ENCODE measurements at places on chromosomes 7 and 10. TPM values are rescaled to one million over a fixed set of nuclear protein-coding genes. Genes with fewer than 3 reads are reported as not detected.
A peak's percentile ranks its signal among the peaks of the same experiment; 100 is the strongest.

- H3K27ac ChIP-seq: no peak overlapping the region
- H3K4me3 ChIP-seq: no peak overlapping the region
- DNase-seq: no peak
- H3K4me1 ChIP-seq: no peaks in the 10 kb centered on the region
- no peaks in the 10 kb centered on the region for H3K36me3 ChIP-seq
Measured at GRCh38 chr7:106563466-106564150, 97.3 kb downstream of the CCDC71L start.

DNA sequence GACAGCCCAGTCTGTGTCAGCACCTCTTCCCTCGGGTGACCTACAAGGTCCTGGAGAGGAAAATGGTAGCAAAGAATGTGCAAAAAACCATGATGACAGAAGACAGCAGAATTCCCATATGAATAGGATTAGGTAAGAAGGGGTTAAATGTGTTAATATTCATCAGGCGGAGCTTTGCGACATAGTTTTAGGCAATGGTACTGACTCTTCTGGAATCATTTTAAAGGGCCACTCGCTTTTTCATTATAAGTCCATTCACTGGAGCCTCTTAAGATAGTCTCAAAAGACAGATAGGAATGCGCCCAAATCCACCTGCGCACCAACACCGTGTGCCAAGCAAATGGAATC lies 38.2 kb downstream of the DLG5 start:
- no peak for DNase-seq
- H3K36me3 ChIP-seq: no peaks in the 10 kb centered on the region
- H3K27me3 ChIP-seq: no peaks in the 10 kb centered on the region
- no peak overlapping the region for H3K4me3 ChIP-seq

The CYP2C19 gene
- not detected for total RNA-seq

The WNT16 gene
- not detected for total RNA-seq

GRCh38 chr7:17090751-17091150 lies 207.7 kb upstream of the AHR start:
- DNase-seq: no peak
- no peak overlapping the region for H3K27ac ChIP-seq
- no peaks in the 10 kb centered on the region for H3K27me3 ChIP-seq
- H3K4me1 ChIP-seq: no peaks in the 10 kb centered on the region

The PITRM1 gene
- total RNA-seq: 77.8 TPM

DNA sequence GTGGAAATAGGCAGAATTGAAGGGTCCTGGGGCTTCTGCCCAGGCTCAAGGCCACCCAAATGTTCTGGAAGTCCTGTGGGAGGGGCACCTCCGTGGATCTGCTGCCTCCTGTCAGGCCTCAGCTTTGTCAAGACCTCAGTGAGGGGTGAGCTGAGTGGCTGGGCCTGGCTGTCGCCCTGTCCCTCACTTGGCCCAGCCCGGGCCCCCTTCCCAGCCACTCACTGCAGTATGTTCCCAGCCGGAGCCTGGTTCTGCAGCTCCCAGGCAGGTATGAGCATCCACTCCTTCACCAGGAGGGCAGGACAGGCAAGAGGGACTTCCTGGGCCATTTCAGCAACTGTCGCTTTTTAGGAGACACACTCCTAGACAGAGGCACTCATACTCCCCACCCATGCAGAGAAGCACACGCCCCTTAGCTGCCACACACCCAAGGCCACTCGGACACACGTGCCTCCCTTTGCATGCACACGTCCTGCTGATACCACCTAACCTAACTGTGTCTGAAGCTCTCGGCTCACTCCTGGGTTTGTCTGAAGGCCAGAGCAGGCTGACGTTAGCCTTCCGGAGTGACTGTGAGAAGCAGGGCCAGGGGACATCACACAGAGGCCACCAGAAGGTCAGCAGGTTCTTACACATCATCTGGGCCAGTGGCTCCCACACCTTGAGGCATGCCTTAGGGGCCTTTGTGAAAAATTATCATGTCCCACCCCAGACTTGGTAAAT lies 72.2 kb upstream of the COL13A1 start:
- no peak overlapping the region for H3K4me3 ChIP-seq
- H3K4me1 ChIP-seq: no peaks in the 10 kb centered on the region
- H3K27me3 ChIP-seq: no peaks in the 10 kb centered on the region
- no peak overlapping the region for H3K27ac ChIP-seq
- DNase-seq: no peak
- no peaks in the 10 kb centered on the region for H3K36me3 ChIP-seq

The MSS51 gene
- total RNA-seq: 1.1 TPM

DNA sequence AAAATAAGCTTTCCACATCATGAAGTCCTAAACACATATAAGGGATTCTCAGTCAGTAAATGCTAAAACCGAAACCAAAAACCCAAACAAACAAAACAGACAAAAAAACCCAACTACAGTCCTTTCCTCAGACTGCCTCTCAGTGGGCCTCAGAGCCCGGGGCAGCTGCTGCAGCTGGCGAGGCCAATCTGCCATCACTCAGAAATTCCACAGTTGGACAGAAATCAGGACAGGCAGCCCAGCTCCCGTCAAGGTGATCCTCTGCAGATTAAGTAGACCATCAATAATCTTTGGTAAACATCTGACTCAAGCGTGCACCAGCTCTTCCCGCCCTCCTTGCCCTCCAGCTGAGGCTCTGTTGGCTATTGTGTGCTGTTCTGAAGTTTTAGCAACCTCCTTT lies 142.2 kb downstream of the ATXN7L1 start:
- H3K27me3 ChIP-seq: no peaks in the 10 kb centered on the region
- DNase-seq: no peak
- no peak overlapping the region for H3K27ac ChIP-seq
- no peaks in the 10 kb centered on the region for H3K4me1 ChIP-seq

GRCh38 chr7:33155811-33156210 lies 26.4 kb downstream of the BBS9 start:
- no peak overlapping the region for H3K4me3 ChIP-seq
- H3K36me3 ChIP-seq: peaks cover 4% of the 10 kb centered on the region
- no peak overlapping the region for H3K27ac ChIP-seq
- H3K27me3 ChIP-seq: no peaks in the 10 kb centered on the region
- H3K4me1 ChIP-seq: no peaks in the 10 kb centered on the region
- DNase-seq: no peak

DNA sequence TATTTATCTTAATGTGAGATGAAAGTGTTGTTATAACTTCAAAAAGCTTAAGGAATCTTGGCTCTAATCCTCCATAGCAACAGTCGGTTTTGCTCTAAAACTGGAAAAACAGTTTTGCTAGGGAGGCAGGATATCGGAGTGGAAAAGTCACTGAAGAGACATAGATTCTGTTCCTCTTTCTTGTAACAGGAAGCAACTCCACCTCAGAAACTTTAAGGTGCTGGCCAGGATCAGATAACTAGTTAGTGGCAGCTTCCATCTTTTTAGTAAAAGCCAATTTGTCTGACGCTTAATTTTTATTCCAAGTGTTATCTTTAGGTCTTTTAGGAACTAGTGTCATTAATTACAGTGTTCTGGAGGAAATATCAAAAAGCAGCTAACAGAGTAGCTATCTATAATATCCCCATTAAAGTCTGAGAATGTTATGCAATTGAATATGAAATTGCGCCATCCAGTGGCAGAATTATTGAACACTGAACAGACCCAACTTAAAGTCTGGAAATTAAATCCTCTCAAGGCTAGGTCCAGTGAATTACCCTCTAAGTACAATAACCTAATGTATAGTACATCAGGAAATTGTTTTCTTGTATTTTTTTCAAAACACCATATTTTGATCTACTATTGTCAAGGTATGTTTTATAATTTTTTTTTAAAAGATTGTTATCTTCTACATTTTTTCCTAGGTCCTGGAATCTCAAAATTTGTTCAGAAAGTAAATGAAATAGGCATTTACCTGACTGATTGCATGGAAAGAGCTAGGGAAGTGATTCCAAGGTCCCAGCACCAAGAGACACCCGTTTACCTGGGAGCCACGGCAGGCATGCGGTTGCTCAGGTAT lies 65.9 kb upstream of the CC2D2B start:
- H3K4me3 ChIP-seq: no peak overlapping the region
- no peaks in the 10 kb centered on the region for H3K27me3 ChIP-seq
- H3K27ac ChIP-seq: no peak overlapping the region
- no peaks in the 10 kb centered on the region for H3K36me3 ChIP-seq

GRCh38 chr7:45157286-45157652 lies 322 bp upstream of the RAMP3 start:
- H3K27ac ChIP-seq: no peak overlapping the region

The MUC12 gene
- 0.60 TPM for total RNA-seq

The AVPI1 gene
- total RNA-seq: 10.7 TPM

DNA sequence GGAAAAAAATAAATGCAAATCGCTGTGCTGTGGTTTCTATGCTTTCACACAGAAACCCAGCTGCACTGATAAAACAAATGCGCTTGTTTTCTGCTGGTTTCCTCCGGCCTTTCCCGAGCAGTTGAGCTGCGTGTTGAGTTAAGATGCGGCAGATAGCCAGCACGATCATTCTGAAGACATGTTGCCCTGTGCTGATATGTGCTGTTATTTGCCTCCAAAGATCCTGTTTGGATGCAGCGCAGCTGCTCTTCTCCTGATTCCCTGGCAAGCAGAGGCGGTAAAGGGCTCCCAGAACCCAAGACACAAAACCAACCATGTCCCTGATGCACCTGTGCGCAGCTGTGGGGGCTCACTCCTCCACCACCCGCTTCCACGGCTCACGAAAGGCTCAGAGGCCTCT lies 225.4 kb downstream of the PAXIP1 start:
- DNase-seq: no peak
- H3K4me1 ChIP-seq: no peaks in the 10 kb centered on the region
- H3K36me3 ChIP-seq: no peaks in the 10 kb centered on the region
- no peak overlapping the region for H3K27ac ChIP-seq

DNA sequence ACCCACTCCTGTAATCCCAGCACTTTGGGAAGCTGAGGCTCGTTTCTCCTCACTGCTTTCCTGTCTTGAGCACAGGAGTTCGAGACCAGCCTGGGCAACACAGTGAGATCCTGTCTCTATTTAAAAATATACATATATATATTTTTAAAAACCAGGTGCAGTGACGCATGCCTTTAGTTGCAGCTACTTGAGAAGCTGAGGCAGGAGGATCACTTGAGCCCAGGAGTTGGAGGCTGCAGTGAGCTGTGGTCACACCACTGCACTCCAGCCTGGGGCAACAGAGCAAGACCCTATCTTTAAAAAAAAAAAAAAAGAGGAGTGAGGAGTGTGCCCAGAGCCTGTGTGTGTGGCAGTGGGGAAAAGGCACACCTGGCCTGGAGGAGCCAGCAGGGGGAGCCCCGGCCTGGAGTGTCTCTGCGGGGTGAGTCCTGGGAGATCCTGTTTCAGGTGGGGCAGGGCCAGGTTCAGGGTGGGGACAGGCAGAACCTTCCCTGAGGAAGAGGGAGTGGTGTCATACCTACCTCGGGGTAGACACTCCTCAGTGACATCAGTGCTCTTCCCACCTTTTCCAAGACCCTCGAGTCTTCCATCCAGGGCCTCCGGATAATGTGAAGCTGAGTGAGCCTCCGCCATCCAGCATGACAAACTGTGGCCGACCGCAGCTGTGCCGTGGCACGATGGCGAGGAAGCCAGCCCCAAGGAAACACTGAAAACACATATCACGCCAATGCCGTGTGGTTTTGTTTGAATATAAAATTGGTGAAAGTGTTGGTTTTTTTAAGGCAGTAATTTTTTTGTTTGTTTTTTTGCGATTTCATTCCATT lies 9.0 kb upstream of the ARPC1B start:
- no peaks in the 10 kb centered on the region for H3K27me3 ChIP-seq
- H3K4me3 ChIP-seq: no peak overlapping the region
- peaks cover 7% of the 10 kb centered on the region for H3K4me1 ChIP-seq
- DNase-seq: peak; percentile 82
- H3K36me3 ChIP-seq: peaks cover 71% of the 10 kb centered on the region
- no peak overlapping the region for H3K27ac ChIP-seq

DNA sequence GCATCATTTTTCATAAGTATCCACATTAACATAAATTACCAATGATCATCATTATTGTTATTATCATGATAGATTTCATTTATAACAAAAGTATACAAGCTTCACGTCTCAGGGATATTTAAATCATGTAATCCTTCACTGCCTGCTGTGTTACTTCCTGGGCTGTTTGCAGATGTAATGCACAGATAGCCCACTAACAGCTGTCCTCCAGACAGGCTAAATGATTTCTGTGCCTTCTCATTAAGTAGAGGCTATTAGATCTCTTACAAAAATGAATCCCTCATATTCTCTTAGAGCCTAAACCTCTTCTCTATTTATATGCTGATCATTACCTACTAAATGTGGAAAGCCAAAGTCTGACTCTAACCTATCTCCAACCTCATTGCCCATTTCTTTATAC lies 9.3 kb downstream of the PCLO start:
- no peak overlapping the region for H3K4me3 ChIP-seq
- H3K4me1 ChIP-seq: no peaks in the 10 kb centered on the region
- H3K36me3 ChIP-seq: no peaks in the 10 kb centered on the region
- no peaks in the 10 kb centered on the region for H3K27me3 ChIP-seq

- H3K27ac ChIP-seq: no peak overlapping the region
- H3K4me1 ChIP-seq: no peaks in the 10 kb centered on the region
- no peaks in the 10 kb centered on the region for H3K27me3 ChIP-seq
- no peak for DNase-seq
Measured at GRCh38 chr10:70775679-70776454, 9.3 kb downstream of the TBATA start.

DNA sequence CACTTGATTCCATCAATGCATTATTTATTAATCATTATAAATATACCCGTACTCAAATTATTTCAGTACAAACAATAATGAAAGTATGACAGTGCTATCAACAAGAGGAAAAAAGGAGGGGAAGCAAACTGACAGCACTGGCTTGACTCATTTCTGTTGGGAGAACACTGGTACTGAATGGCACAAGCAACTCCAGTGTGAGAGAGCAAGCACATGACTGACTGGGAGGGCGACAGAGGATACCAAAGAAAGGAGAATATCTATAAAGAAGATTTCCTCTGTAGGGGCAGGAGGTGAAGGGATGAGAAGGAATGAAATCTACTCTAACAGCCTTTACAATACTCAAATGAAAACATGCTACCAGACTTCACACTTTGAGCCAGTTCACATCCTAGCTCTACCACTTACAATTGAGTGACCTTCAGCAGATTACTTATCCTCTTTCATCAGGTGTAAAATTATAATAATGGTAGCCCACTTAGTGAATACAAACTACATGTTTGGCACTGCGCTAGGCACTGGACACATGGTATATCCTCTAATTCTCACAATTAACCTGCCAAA lies 1.5 kb downstream of the USP54 start:
- DNase-seq: no peak
- peaks cover 9% of the 10 kb centered on the region for H3K4me1 ChIP-seq
- H3K4me3 ChIP-seq: no peak overlapping the region
- no peaks in the 10 kb centered on the region for H3K27me3 ChIP-seq
- H3K36me3 ChIP-seq: no peaks in the 10 kb centered on the region
- no peak overlapping the region for H3K27ac ChIP-seq

The TMEM196 gene
- total RNA-seq: not detected

GRCh38 chr7:82021713-82022112 lies 251.9 kb upstream of the HGF start:
- H3K4me1 ChIP-seq: no peaks in the 10 kb centered on the region
- DNase-seq: no peak
- H3K36me3 ChIP-seq: no peaks in the 10 kb centered on the region

The PNLIPRP3 gene
- not detected for total RNA-seq

The LRRC17 gene
- total RNA-seq: not detected

Measured in CD4-positive, alpha-beta T cell (primary cell).